ENCODE measurements at places on chromosomes 6 and 20. TPM values are rescaled to one million over a fixed set of nuclear protein-coding genes. Genes with fewer than 3 reads are reported as not detected.
A peak's percentile ranks its signal among the peaks of the same experiment; 100 is the strongest.

- DNase-seq: peak; percentile 40
These were observed 18.6 kb upstream of the FOXO3 start for GRCh38 chr6:108541843-108542759.

NHLRC1 gene
- 2.7 TPM for polyA plus RNA-seq

DNA sequence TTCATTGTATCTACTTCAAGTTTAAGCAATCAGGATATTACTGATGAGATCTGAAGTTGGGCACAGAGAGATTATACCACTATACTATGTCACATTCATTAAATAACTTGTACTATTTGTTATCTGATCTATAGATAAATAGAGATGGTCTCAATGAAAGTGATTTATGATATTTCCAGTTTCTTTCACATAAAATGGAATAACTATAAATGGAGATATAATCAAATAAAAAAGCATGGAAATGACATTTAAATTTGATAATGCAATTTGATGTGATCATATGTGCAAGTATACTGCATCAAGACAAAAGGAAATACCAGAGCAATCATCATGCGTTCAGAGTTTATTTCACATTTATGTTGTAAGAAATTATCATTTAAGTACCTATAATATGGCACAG lies 368.9 kb downstream of the PKHD1 start:
- DNase-seq: no peak

GRCh38 chr20:54197621-54198604 lies 10.0 kb upstream of the PFDN4 start:
- DNase-seq: peak; percentile 48

DNA sequence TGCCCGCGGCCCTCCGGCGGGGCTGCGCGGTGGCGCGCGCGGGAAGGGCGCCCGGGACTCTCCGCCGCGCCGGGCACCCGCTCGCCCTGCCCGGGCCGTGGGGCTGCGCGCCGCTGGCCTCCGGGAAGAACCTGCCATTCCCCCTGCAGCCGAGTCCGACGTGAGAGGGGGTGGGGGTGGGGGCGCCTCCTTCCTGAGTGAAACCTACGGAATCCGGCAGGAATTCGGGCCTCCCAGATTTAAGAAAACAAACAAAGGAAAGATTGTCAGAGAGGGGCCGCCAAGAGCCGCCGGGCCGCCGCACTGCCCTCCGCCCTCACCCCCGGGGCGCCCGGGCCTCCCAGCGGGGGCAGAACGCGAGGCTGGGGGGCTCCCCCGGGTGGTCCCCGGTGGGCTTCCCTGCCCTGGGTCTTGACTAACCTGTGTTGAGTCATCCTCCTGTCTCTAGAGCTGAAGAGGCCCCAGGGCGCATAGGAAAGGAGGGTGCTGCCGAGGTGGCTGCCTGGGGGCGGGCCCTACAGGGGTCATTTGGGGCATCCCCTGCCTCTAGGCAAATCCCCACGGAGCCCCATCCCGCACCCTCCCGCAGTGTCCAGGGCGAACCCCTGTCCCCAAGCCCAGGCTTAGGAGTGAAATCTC lies 42.2 kb upstream of the FOXP4 start:
- peak; percentile 27 for DNase-seq

GRCh38 chr20:58153121-58153520 lies 75.3 kb downstream of the ANKRD60 start:
- DNase-seq: no peak

- DNase-seq: no peak
These were observed 121.1 kb downstream of the CDC5L start for GRCh38 chr6:44508646-44509045.

- peak; percentile 34 for DNase-seq
These were observed 49.4 kb downstream of the TMEM242 start for GRCh38 chr6:157273756-157274470.

SGK2 gene
- polyA plus RNA-seq: 11.8 TPM

DNA sequence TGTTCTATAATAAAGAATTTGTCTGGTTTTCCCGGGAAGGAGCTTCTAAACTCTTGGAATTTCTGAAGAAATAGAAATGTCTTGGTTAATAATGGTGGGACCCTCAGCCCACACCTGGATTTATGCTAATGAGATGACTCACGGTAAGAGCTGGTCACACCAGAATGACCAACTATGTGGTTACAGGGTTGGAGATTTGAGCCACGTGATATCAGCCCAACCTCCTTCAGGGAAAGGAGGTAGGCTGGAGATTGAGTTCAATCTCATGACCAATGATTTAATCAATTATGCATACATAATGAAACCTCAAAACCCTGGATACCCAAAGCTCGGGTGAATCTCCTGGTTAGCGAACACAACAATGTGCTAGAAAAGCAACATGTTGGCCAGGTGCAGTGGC lies 22.1 kb upstream of the CDKN1A start:
- DNase-seq: no peak

SIRPG gene
- not detected for polyA plus RNA-seq

- no peak for DNase-seq
These were observed 71.7 kb downstream of the ASXL1 start for GRCh38 chr20:32429745-32430360.

DNA sequence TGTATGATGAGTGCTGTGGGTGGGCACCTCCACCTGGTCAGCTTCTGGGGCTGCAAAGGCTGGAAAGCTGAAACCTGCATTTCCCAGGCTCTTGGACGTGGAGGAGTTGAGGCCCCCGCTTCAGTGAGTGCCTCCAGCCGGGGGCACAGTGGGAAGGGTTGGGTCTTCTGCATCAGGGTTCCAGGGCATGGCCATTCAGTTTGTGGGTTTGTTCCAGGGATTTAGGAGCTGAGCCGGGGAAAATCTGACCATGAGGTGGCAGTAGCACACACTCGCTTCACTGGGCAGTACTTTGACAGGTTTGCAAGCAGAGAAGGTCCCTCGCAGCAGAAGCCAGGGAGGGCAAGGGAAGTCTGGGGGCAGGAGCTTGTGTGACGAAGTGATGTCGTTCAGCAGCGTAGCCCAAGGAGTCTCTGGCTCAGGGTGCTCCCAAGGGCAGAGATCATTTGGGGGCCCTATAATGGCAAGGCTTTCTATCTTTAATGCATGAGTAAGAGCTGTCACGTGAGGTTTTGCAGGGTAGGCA lies 69.5 kb upstream of the SULF2 start:
- peak; percentile 65 for DNase-seq

GRCh38 chr20:52915564-52915963 lies 56.6 kb upstream of the TSHZ2 start:
- no peak for DNase-seq

Data from A549 (cell line).